ENCODE measurements at places on chromosomes 2 and 18. TPM values are rescaled to one million over a fixed set of nuclear protein-coding genes. Genes with fewer than 3 reads are reported as not detected.

DNA sequence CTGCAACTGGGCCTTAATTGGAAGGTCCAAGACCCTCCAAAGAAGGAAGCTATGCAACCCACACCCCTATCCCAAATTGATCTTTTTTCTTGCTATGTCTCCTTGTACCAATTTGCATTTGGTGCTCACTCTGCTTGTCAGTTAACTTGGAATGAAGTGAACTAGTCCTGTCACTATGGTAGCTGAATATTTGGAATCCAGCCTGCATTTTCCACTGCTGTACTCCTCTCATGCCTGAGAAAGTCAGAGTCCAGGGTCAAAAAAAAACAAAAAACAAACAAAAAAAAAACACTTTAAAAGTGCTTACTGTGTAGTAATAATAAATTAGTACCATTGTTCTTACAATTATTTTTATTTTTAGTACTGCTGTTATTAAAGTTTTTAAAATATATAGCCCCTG is 462.8 kb upstream of the SLC8A1 start:
- H3K27me3 ChIP-seq, result no peaks in the 10 kb centered on the region
- DNase-seq, result no peak
- H3K36me3 ChIP-seq, result no peaks in the 10 kb centered on the region
- H3K27ac ChIP-seq, result no peak overlapping the region
- H3K4me3 ChIP-seq, result no peak overlapping the region

DNA sequence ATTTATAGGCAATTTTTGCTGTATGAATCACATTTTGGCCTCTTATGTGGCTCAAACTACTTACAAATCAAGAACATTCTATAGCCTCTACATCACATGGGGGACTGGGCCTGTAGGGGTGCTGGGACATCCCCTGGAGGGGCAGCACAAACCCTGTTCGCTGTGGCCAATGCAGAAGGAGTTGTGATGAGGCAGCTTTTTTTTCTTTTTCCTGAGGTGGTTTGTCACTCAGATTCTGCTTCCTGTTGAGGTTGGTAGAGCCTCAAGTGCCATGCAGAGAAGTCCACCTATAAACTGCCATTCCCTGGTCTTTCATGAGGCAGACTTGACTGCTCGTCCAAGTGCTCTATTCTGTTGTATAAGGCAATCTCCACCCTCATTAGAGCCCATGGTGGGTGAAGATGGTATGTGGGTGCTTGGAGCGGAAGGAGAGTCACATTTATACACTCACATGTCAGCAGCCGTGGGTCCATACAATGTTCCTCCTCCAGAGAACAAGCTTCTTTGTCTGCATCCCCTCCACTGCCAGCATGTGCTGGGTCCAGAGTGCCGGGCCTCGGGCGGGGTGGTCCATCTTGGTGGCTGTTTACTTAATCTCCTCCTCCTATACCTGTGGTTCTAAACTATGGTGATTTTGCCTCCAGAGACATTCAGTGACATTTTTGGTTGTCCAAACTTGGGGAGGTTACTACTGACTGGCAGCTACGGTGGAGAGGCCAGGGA is 120.3 kb downstream of the ACOXL start:
- H3K27me3 ChIP-seq, result no peaks in the 10 kb centered on the region
- no peak overlapping the region for H3K27ac ChIP-seq
- peaks cover 28% of the 10 kb centered on the region for H3K4me1 ChIP-seq
- H3K4me3 ChIP-seq, result no peak overlapping the region
- H3K36me3 ChIP-seq, result no peaks in the 10 kb centered on the region

DNA sequence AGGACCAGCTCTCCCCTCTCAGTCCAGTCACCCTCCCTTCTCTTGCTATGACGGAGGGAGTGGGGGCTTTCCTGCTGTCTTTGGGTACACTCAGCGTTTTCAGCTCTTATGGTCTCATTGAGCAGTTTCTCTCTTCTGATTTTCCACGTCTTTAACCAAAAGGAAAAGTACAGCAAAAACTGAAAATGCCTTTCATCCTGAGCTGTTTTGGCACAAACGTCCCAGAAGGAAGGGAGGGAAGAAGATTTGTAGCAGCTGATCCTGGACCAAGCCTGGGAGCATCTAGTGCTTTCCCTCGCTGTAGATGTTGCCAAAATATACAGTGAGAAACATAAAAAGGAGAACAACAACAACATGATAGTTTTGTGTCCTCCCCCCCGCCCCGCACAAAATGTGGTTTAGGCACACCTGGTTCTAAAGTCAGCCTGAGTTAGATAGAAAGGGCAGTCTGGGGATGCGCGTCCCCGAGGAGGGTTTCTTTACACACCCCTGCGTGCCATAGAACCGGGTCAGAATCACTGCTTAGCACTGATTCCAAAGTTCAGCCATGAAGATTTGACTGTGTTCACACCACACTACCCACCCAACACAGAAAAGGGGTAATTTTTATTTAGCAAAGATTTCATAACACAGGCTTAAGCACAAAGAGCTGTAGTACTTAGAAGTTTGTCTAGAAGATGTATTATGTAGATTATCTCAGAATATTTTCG is 53.4 kb downstream of the SLC40A1 start:
- H3K27ac ChIP-seq, result no peak overlapping the region
- no peaks in the 10 kb centered on the region for H3K36me3 ChIP-seq
- no peak for DNase-seq
- no peak overlapping the region for H3K4me3 ChIP-seq
- H3K4me1 ChIP-seq, result no peaks in the 10 kb centered on the region

GRCh38 chr2:201696151-201696659 is 2.2 kb downstream of the MPP4 start:
- no peak for DNase-seq
- no peaks in the 10 kb centered on the region for H3K4me1 ChIP-seq
- no peak overlapping the region for H3K27ac ChIP-seq
- no peak overlapping the region for H3K4me3 ChIP-seq

- no peak for DNase-seq
- no peak overlapping the region for H3K27ac ChIP-seq
- H3K27me3 ChIP-seq, result no peaks in the 10 kb centered on the region
- H3K4me3 ChIP-seq, result no peak overlapping the region
- H3K4me1 ChIP-seq, result no peaks in the 10 kb centered on the region
Observed at GRCh38 chr2:79906139-79906890, 393.5 kb downstream of the CTNNA2 start.

DNA sequence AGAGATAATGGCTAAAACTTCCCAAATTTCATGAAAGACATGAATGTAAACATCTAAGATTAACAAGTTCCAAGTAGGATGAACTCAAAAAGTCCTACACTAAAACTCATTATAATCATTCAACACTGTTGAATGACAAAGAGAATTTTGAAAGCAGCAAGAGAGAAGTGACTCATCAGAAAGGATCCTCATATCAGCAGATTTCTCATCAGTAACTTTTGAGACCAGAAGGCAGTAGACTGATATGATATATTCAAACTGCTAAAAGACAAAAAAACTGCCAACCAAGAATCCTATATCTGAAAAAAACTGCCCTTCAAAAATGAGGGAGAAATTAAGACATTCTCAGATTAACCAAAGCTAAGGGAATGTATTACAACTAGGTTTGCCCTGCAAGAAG is 130.6 kb upstream of the OTX1 start:
- peaks cover 38% of the 10 kb centered on the region for H3K36me3 ChIP-seq
- no peaks in the 10 kb centered on the region for H3K27me3 ChIP-seq
- no peak overlapping the region for H3K4me3 ChIP-seq
- H3K27ac ChIP-seq, result no peak overlapping the region
- no peaks in the 10 kb centered on the region for H3K4me1 ChIP-seq

GRCh38 chr2:224666951-224667553 is 49.1 kb downstream of the CCDC195 start:
- peak overlapping the region; percentile 56 for H3K4me3 ChIP-seq
- peaks cover 7% of the 10 kb centered on the region for H3K36me3 ChIP-seq
- peaks cover 19% of the 10 kb centered on the region for H3K4me1 ChIP-seq
- H3K27ac ChIP-seq, result peak overlapping the region; percentile 68

- no peaks in the 10 kb centered on the region for H3K27me3 ChIP-seq
- H3K27ac ChIP-seq, result no peak overlapping the region
- H3K4me1 ChIP-seq, result peaks cover 80% of the 10 kb centered on the region
- H3K4me3 ChIP-seq, result no peak overlapping the region
Observed at GRCh38 chr2:144439993-144440392, 79.9 kb downstream of the ZEB2 start.

DNA sequence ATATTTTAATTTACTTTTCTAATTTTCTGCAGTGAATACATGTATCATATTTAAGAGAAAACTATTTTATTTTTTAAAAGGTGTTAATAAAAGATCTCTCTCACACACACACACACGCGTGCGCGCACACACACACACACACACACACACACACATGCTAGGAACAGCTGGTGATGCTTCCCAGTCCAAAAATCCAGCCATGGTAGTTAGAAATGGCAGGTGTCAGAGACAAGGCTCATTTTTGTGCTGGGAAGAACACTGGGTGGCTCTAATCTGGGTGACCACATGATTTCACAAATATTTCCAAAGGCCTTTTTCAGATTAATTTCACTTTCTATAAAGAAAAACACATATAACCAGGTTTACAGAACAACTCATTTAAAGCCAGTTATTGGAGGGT is 104.5 kb upstream of the NCK2 start:
- H3K4me1 ChIP-seq, result no peaks in the 10 kb centered on the region
- no peak overlapping the region for H3K4me3 ChIP-seq
- no peak overlapping the region for H3K27ac ChIP-seq
- DNase-seq, result no peak

DNA sequence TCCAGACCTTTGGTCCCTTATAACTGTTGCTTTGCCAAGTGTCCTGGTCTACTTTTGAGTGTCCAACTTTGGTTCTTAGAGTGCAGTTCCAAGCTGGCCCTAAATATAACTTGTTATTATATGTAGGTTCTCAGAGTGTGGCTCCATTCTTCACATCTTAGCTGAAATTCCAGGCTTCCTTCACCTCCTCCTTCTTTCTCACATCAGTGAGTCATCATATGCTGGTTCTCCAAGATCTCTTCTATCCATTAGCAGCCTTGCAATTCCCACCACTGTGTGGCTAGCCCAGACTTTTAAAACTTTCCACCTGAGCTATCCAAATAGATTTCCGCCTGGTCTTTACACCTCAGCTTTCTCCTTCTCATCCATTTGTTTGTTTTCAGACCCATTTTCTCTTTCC is 12.6 kb upstream of the CXCR4 start:
- peak overlapping the region; percentile 76 for H3K4me3 ChIP-seq
- no peaks in the 10 kb centered on the region for H3K36me3 ChIP-seq
- H3K27me3 ChIP-seq, result no peaks in the 10 kb centered on the region
- DNase-seq, result no peak
- H3K4me1 ChIP-seq, result peaks cover 99% of the 10 kb centered on the region
- peak overlapping the region; percentile 99 for H3K27ac ChIP-seq

DNA sequence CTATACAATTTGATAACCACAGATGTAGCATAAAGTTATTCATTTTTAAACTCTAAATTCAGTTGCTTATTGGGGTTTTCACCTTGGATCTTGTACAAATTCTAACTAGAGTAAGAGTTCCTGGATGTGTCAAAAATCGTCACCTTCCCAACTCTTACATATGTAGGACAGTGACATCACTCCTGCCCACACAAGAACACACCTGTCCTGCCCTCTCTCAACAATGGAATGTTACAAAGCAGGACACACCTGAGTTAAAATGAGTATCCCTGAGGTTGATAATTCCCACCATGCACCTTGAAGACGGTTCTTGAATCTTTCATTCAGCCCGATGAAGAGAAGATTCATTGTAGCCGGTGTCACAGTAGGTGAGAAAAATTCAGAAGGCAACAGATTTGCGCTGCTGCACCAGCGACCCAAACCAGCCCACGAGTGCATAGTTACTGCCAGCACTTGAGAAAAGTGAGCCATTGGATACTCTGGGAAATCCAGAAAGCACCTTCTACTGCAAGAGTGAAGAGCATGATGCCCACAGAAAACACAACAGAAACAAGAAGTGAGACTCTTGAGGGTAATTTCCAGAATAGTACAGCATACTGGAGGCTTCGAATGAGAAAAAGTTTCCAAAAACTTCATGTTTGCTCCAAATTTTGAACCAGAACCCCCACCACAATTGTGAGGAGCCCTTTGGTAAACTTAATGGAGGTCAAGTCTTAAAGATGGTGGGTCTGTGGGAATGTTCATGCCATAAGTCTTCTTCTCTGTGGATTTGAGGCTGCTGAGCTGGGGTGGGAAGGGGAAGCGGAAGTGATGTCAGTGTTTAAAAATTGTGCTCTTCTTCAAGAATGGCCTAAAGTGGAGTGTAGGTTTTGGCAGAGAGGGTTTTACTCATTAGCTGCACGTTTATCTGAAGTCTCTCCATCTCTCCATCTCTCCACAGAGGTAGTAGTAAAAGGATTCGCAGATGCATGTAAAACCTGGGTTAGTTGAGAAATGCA is 34.7 kb upstream of the ADAM23 start:
- H3K27me3 ChIP-seq, result peaks cover 2% of the 10 kb centered on the region
- no peak overlapping the region for H3K4me3 ChIP-seq
- H3K27ac ChIP-seq, result peak overlapping the region; percentile 37

GRCh38 chr2:219684721-219685689 is 57.6 kb downstream of the SLC4A3 start:
- H3K4me1 ChIP-seq, result peaks cover 14% of the 10 kb centered on the region
- peak overlapping the region; percentile 80 for H3K4me3 ChIP-seq
- H3K27ac ChIP-seq, result no peak overlapping the region

GRCh38 chr2:39008665-39009064 is 112.2 kb downstream of the SOS1 start:
- H3K27ac ChIP-seq, result peak overlapping the region; percentile 69
- H3K4me1 ChIP-seq, result peaks cover 16% of the 10 kb centered on the region
- no peaks in the 10 kb centered on the region for H3K27me3 ChIP-seq
- peak overlapping the region; percentile 48 for H3K4me3 ChIP-seq

DNA sequence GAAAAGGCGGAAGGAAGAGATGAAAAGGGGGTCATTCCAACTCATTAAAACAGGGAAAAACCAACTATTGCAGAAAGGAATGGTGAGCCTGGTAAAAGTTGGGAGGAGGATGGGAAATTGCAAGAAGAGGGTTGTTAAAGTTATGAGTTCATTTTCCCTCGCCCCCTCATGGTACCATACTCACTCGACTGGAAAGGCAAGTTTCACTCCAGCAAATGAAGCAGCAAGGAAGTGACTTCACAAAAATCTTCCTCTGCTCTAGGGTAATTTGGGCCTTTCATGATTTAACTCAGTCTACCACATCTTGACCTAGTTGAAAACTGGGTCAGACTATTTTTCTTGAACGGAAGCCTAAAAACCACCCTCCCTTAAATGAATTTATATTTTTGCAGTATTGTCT is 22.8 kb upstream of the DAW1 start:
- H3K4me3 ChIP-seq, result no peak overlapping the region
- no peaks in the 10 kb centered on the region for H3K36me3 ChIP-seq
- no peaks in the 10 kb centered on the region for H3K4me1 ChIP-seq
- no peak overlapping the region for H3K27ac ChIP-seq
- H3K27me3 ChIP-seq, result peaks cover 5% of the 10 kb centered on the region

- no peaks in the 10 kb centered on the region for H3K36me3 ChIP-seq
- H3K4me3 ChIP-seq, result no peak overlapping the region
Observed at GRCh38 chr2:46331109-46331766, 34.0 kb downstream of the EPAS1 start.

- peak overlapping the region; percentile 59 for H3K4me3 ChIP-seq
- no peaks in the 10 kb centered on the region for H3K36me3 ChIP-seq
- peaks cover 65% of the 10 kb centered on the region for H3K4me1 ChIP-seq
- DNase-seq, result no peak
Observed at GRCh38 chr2:25207078-25207545, 38.7 kb upstream of the POMC start.

GRCh38 chr2:135475128-135475527 is 55.9 kb downstream of the ZRANB3 start:
- no peak overlapping the region for H3K27ac ChIP-seq
- no peaks in the 10 kb centered on the region for H3K4me1 ChIP-seq
- no peaks in the 10 kb centered on the region for H3K27me3 ChIP-seq
- DNase-seq, result no peak
- H3K36me3 ChIP-seq, result no peaks in the 10 kb centered on the region

The CABYR gene
- total RNA-seq, result 2.8 TPM

The NT5C1B gene
- not detected for total RNA-seq

The ALPP gene
- not detected for total RNA-seq

The BMP10 gene
- not detected for total RNA-seq

The UGT1A10 gene
- total RNA-seq, result not detected
